ENCODE measurements at places on chromosomes 5 and 9.

GRCh38 chr9:136681945-136682699, 5.1 kb downstream of the AGPAT2 start:
- no peak for DNase-seq

DNA sequence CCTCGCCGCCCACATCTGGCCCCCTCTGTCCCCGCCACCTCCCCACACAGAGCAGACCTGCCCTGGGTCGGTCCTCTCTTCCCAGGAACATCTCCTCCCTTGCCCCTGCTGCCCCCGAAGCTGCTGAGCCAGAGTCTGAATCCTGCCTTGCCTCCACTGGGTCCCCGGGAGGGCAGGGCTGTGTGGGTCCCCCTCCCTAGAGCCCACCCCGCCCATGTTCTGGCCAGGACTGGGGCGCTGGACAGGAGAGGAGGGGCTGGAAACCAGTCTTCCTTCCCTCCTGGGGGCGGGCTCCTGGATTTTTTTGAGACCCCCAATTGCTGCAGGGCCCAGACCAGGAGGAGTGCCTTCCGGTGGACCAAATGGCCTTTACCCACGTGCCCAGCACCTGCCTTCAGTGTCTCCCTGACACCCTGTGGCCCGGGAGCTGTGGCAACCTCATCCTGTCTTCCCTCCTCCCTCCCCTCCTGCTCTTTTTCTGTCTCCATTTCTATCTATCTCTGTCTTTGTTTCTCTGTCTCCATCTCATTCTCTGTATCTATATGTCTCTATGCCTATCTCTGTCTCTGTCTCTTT, 12.1 kb downstream of the MRPL36 start:
- no peak for DNase-seq

- DNase-seq: no peak
These were observed 47.7 kb upstream of the GLRX start for GRCh38 chr5:95870105-95870672.

- no peak for DNase-seq
These were observed 38.2 kb upstream of the UBAP2 start for GRCh38 chr9:34086864-34087263.

- no peak for DNase-seq
These were observed 131.2 kb downstream of the WNK2 start for GRCh38 chr9:93315118-93315517.

DNA sequence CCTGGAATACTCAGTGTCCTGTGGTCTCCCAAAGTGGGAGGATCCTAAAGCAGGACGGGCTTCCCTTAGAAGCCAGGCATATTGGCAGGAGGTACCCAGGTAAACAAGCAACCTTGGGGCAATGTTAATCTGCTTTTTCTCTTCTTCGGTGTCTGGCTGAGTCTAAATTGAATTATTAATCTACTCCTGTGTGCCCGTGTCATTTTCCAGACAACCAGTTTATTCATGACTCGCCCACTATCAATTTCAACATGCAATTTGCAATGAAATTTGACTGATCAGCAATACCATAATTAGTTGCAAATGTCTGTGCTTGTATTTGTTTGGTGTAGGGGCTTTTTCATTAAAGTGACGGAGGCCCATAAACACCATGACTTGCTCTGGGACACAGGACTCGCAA, 32.9 kb upstream of the JADE2 start:
- no peak for DNase-seq

GRCh38 chr9:33436445-33436844, 10.9 kb downstream of the AQP3 start:
- no peak for DNase-seq
